ENCODE measurements at places on chromosomes 5 and 9.

GRCh38 chr9:7315746-7316145 is 483.8 kb downstream of the DMAC1 start:
- DNase-seq: no peak

GRCh38 chr9:128114326-128115186 is 13.0 kb downstream of the PTGES2 start:
- no peak for DNase-seq

- DNase-seq: no peak
These were observed 97.4 kb downstream of the DAP start for GRCh38 chr5:10663489-10664179.

DNA sequence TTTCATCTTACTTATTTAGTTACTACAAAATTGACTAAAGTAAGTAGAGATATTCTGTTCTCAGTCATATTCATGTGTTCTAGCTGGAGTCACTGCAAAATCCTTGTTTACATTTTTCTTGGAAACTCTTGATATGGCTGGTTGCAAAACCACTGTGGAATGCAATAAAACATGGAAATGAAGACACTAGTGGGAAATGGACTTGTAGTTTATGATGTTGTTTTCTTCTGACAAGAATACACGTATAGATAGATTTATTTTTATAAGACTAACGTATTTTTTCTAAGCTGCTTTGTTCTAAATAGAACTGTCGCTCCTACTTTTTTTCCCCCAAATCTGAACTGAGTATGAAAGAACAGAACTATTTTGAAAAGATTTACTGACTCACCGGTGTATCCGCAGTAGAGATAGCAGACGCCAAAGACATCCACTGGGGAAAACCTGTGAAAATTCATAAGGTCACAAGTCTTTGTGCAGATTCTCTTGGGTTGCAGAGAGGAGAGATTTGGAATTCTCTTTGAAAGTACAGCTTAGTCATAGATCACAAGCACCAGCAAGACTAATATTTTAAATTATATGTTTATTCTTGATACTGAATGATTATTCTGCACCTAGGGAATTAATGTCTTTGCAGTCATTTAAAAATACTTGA is 119.6 kb upstream of the TAF11L2 start:
- no peak for DNase-seq

GRCh38 chr9:35490910-35491465 is 1.1 kb downstream of the RUSC2 start:
- DNase-seq: no peak

- DNase-seq: no peak
These were observed 45.4 kb downstream of the PCSK1 start for GRCh38 chr5:96387616-96388015.

- no peak for DNase-seq
These were observed 57.9 kb downstream of the FBN2 start for GRCh38 chr5:128480158-128480557.

DNA sequence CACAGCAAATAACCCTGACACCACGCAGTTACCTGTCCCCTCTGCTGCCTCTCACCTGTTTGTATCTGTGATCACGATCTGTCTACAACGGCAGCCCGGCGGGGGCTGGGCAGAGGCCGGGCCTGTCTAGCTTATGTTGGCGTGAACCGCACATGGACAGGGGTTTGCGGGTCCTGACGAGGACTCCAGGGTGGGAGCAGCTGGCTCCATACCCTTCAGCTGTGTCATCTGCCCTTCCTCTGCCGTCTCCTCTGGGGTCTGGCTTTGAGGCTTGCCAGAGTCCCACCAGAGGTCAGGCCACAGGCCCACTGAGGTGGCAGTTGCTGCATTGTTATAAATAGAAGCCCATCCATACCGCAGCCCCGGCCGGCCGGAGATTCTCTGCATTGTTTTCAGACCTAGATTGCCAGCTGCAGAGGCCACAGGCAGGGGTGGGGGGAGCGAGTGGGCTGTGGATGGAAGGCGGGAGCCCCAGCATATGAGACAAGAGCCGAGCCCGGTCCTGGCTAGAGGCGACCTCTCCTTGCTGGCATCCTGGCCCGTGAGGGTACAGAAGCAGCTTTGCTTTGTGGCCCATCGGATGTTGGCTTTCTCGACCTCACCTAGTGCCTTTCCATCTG is 37.8 kb downstream of the FAM78A start:
- DNase-seq: no peak

- DNase-seq: no peak
These were observed 17.5 kb downstream of the TNIP1 start for GRCh38 chr5:151063142-151063989.

GRCh38 chr9:127561491-127562278 is 50.4 kb upstream of the STXBP1 start:
- DNase-seq: peak; percentile 97

- no peak for DNase-seq
These were observed 11.1 kb downstream of the HNRNPAB start for GRCh38 chr5:178215280-178216002.

- no peak for DNase-seq
These were observed 174.9 kb downstream of the ROR2 start for GRCh38 chr9:91775011-91775707.

DNA sequence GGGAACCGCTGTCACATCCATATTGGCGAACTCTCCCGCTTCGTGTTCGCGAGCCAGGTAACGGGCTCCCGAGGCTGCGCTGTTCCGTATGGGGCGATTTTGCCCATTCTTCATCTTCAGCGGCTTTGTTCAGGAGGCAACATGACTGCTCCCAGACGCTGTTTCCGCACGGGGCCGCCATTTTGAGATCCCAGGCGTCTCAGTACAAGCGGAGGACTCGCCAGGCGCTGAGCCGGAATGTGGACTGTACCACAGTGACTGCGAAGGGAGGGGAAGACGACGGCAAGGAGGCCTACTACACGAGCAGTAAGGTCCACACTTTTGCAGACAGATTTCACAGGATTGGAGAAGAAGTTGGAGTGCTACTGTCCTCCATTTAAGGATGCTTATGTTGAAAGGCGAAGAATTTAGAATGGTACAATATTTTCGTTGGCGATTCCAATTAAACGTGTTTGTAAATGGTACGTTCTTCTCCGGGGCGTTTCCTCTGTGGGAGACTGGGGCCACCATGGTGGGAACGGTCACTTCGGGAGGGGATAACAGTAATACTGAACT is 41.6 kb upstream of the ZNF300 start:
- DNase-seq: no peak

DNA sequence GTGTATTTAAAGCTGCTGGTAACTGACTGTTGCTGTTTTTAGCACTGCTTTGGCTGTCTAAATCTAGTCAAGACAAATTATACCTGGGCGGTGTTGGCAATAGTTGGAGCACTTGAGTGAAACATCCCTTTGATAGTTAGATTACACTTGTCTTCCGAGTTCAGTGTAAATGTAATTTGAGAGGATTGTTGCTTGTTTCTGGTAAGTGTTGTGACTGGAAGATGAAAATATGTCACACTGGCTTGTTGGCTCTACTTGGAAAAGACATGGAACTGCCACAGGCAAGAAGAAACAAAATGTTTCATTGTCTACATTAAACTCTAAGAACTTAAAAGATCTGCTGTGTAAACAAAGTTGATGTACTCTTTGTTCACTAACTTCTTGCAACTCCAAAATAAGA is 49.2 kb upstream of the PTPRD start:
- DNase-seq: no peak

DNA sequence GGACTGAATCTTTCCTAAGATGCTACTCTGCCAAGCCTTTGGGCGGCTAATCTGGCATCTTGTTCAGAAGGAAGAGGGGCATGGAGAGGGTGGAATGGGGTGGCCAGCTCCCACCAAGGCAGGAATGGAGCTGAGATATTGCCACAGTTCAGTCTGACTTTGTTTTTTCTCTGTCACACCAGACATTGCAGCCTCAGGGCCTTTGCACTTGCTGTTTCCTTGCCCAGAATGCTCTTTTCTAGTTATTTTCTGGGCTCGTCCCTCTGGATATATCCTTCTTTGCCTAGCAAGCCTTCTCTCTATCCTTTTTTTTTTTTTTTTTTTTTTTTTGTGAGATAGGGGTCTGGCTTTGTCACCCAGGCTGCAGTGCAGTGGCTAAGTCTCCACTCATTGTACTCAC is 40.8 kb downstream of the ZNF618 start:
- no peak for DNase-seq

DNA sequence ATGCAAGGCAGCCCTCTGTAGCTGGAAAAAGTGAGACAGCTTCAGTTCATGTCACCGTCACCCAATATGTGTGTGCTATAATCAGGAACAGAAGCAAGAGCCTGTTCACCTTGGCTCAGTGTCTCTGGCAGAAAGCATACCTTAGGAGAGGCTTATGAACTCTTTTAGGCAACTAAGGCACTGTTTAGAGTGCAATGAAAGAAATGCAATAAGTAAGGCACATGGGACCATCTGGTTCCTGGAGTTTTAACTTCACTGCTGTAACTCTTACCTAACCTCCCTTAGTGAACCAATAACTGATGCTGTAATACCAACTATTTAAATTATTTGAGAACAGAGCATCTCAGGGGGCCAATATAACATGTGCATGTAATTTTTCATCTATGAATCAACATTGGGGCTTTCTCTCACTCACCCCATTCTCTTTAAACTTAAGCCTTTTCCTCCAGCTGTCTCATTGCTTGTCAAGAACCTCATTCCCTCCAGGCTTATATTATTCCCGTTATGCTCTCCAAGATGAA is 32.4 kb downstream of the C9 start:
- DNase-seq: peak; percentile 50

DNA sequence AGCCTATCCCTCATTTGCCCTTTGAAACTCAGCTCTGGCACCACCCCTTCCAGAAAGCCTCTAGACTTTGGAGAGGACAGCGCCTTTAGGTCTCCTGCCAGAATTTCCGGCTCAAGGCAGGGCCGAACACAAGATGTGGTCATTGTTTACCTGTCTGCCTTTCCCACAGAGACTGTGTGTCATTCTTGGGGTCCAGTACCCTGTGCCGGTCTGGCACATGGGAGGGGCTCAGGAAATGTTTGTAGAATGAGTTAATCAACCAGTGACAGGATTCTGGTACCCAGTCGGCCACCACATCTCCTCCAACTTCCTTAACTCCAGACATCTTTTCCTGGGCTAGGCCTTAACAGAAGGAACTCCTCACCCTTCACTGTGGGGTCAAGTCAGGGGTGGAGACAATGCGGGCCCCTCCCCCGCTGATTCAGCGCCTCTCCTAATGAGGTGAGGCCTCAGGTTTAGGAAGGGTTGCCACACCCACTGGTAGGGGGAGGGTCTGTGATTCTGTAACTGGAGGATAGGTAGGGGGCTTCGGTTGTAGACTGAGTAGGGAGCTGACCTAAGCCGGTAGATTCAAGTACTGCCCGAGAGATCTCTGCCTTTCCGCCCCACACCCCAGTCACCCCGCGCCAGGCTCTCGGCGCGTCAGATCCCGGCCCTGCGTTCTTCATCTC is 29.3 kb downstream of the PCDH1 start:
- peak; percentile 53 for DNase-seq

- no peak for DNase-seq
These were observed 32.4 kb downstream of the OXCT1 start for GRCh38 chr5:41837793-41838192.

DNA sequence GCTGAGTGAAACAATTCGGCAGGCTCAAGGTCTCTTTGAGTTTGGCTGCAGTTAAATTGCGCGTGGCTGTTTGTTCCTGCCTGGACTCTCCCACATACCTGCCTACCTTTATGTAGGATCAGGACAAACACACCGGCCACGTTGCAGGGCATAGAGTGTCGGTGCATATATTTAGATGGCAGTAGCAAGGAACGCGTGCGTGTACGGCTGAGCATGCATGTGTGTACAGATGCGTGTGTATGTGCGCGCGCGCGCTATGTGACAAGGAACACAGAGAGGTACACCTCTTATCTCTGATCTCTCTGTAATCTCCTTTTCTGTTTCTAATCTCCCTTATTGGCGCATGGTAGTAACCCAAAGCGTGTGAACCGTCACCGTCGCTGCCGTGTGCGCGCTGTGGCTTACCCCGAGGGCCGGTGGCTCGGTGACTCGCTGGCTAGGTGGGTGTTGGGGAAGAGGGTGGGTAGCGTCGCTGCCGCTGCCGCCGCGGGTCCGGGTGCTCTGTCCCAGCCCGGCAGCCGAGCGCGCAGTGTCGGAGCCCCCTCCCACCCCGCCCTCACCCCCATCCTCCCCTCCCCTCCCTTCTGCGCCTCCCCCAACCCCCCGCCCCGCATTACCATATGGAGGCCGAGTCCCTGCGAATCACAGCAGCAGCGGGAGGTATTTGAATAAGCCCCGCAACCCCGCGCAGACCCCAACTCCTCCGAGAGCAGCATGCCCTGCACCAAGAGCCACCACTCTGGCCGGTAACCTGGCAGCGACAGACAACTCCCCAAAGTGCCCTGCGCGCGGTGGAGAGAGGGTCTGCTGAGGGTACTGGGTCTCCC is 204.8 kb downstream of the MEF2C start:
- no peak for DNase-seq

DNA sequence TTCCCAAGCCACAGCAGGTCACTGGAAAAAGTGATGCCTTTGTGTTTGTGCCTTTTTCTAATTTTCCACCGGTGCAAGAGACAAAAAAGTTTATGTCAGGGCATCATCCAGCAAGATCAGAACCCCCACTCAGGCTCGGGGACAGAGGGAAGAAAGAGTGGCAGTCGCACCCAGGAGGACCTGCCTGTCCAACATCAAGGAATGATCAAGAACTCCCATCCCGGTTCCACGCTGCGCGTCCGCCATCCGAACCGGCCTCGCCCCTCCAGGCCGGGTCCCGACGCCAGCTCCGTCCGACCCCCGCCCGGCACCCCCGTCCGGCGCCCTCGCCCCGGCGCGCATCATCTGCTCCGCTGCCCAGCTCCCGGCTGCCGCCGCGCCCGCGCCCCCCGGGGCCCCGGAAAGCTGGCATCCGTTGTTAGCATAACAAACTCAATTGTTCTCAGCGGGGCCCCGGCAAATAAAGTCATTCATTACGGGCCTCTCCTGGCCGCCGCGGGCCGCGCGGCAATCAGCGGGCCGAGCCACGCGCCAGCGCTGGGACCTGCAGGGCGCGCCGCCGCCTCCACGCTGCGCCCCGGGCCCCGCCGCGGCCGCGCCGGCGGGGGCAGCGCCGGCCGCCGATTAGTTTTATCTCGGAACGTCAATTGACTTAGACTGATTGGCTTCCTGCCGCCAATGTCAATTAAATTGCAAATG is 48.1 kb downstream of the PAX5 start:
- DNase-seq: no peak

DNA sequence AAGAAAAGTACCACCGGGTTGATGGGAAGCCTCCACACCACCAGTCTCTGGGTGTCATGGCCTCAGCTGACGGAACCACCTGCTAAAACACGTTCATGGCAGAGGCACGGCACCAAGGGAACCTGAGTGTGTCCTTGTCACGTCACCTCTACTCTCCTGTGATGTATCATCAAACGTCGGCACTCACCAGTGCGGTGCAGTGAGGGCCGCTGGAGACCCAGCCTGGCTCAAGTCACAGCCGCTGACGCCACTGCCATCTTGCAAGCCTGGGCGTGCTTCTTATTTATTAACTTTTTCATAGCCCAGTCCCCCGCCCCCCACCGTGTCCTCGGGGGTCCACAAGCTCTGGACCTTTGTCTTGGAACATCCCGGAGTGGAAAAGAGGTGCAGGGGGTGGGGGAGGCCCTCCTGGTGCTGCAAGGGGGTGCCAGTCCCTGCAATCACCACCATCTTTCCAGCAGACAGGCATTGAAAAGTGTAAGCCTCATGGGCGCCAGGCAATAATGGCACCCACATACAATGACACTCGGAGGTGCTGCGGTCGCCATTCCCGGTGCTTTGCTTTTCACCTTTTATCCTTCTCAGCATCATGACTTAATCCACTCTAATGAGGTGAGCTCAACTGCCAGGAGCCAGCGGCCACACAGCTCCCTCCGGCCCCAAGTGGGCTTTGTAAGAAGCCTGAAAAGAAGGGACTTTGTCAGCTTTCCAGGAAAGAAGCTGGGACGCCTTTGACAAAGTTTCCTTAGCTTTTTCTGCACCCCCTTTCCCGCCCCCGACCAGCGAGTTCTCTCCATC is 202.3 kb upstream of the IRX1 start:
- no peak for DNase-seq

All from HS-5 (cell line).